Osteocyte (in vitro differentiated cells): ENCODE measurements at places on chromosomes 4 and X.

- H3K36me3 ChIP-seq = no peaks in the 10 kb centered on the region
- DNase-seq = no peak
- no peaks in the 10 kb centered on the region for H3K4me1 ChIP-seq
- no peak overlapping the region for H3K4me3 ChIP-seq
- H3K27ac ChIP-seq = no peak overlapping the region
These were observed 40.4 kb upstream of the DDX53 start for GRCh38 chrX:22959204-22959920.

- no peak overlapping the region for H3K4me3 ChIP-seq
- H3K4me1 ChIP-seq = no peaks in the 10 kb centered on the region
- no peak overlapping the region for H3K27ac ChIP-seq
- no peaks in the 10 kb centered on the region for H3K36me3 ChIP-seq
These were observed 25.8 kb upstream of the STBD1 start for GRCh38 chr4:76280488-76281441.

GRCh38 chr4:128468123-128468989 is 180.7 kb upstream of the PGRMC2 start:
- peak overlapping the region; percentile 79 for H3K27ac ChIP-seq
- no peak for DNase-seq
- peaks cover 21% of the 10 kb centered on the region for H3K4me1 ChIP-seq
- no peak overlapping the region for H3K4me3 ChIP-seq
- no peaks in the 10 kb centered on the region for H3K27me3 ChIP-seq

GRCh38 chr4:4182835-4183568 is 43.7 kb downstream of the OTOP1 start:
- H3K27ac ChIP-seq = no peak overlapping the region
- no peak for DNase-seq
- H3K36me3 ChIP-seq = no peaks in the 10 kb centered on the region
- H3K27me3 ChIP-seq = peaks cover 28% of the 10 kb centered on the region
- no peak overlapping the region for H3K4me3 ChIP-seq

DNA sequence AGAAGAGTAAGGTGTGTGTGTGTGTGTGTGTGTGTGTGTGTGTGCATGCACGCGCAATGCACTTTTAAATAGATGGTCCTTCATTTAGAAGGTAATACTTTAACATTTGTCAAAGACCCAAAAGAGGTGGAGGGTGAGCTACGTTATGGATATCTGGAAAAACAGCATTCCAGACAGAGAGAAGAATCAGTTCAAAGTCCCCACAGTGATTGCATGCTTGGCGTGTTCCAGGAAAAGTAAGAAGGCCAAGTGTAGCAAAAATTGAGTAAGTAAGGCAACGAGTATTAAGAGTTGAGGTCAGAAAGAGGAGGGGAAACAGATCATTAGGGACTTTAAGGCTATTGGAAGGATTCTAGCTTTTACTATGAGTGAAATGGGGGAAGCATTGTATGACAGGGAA is 21.9 kb upstream of the GABRE start:
- no peaks in the 10 kb centered on the region for H3K4me1 ChIP-seq
- no peak overlapping the region for H3K4me3 ChIP-seq
- H3K27me3 ChIP-seq = no peaks in the 10 kb centered on the region
- no peak for DNase-seq
- H3K36me3 ChIP-seq = no peaks in the 10 kb centered on the region

- DNase-seq = peak; percentile 63
- peaks cover 37% of the 10 kb centered on the region for H3K4me1 ChIP-seq
- no peak overlapping the region for H3K4me3 ChIP-seq
- peaks cover 8% of the 10 kb centered on the region for H3K36me3 ChIP-seq
- no peaks in the 10 kb centered on the region for H3K27me3 ChIP-seq
These were observed 51.2 kb upstream of the TADA2B start for GRCh38 chr4:6991771-6992557.

DNA sequence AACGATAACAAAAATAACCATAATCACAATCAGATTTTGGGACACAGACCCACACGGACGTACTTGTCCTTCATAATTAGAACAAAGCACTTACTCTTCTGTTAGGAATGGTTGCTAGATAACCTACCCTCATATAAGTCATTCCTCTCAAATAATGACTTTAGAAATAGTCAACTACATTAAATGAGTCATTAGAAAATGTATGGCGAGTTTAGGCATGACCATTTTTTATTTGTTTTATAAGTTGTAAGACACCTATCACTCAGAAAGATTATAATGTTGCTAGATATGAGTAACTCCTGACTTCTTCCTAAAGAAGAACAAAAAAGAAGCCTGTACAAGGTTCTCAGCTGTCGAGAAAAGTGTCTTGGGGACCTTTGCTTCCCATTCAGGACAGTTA is 1637.5 kb upstream of the PCDH7 start:
- H3K36me3 ChIP-seq = no peaks in the 10 kb centered on the region
- DNase-seq = no peak
- no peak overlapping the region for H3K4me3 ChIP-seq
- no peak overlapping the region for H3K27ac ChIP-seq
- no peaks in the 10 kb centered on the region for H3K4me1 ChIP-seq
- H3K27me3 ChIP-seq = no peaks in the 10 kb centered on the region

GRCh38 chr4:3346146-3346545 is 53.3 kb downstream of the RGS12 start:
- H3K4me3 ChIP-seq = no peak overlapping the region
- H3K4me1 ChIP-seq = peaks cover 26% of the 10 kb centered on the region
- no peaks in the 10 kb centered on the region for H3K27me3 ChIP-seq
- H3K27ac ChIP-seq = no peak overlapping the region

- H3K27ac ChIP-seq = no peak overlapping the region
- H3K27me3 ChIP-seq = peaks cover 2% of the 10 kb centered on the region
- H3K4me1 ChIP-seq = no peaks in the 10 kb centered on the region
- no peak overlapping the region for H3K4me3 ChIP-seq
- DNase-seq = no peak
These were observed 399.9 kb upstream of the PITX2 start for GRCh38 chr4:111022758-111023157.

DNA sequence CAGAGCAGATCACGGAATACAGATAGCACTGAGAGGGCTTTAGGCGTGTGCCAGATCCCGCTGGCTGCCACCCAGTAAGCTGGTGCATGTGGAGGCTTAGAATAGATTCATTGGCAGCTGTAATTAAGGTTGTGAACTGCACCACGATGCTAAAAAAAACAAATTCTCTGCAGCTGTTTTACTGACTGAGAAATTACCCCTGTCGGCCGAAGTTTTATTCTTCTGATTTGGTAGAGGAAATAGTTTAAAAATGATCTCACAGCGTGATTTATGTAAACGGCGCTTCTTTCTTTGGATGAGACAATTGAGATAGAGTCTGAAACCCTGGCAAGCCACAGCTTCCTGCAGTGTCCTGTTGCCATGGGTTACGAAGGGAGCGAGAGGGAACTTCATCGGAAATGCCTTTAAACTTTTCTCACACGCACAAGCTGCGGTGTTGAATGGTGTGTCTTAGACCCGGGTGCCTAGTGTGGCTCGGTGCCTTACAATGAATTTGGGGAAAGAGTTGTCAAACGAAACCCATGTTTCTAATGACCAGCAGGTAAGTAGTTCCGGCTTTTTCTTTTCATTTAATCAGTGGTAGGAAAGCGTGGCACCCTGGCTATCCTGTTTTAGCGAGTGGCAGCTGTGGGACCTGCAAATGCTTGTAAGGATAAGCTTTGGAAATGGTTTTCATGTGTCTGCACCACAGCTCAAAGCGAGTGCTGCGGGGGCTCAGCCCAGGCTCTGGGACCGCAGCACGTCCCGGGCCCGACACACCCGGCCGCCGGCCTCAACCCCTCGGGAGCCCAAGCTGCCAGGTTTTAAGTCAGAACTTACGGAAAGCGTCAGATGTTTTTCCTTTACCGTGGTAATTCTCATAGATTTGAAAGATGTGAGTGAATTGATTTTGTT is 71.7 kb upstream of the HGFAC start:
- no peaks in the 10 kb centered on the region for H3K27me3 ChIP-seq
- peak overlapping the region; percentile 61 for H3K4me3 ChIP-seq
- DNase-seq = no peak
- H3K27ac ChIP-seq = peak overlapping the region; percentile 78
- peaks cover 34% of the 10 kb centered on the region for H3K4me1 ChIP-seq

GRCh38 chr4:67055319-67055718 is 490.0 kb downstream of the CENPC start:
- no peaks in the 10 kb centered on the region for H3K27me3 ChIP-seq
- H3K4me3 ChIP-seq = no peak overlapping the region
- DNase-seq = no peak
- no peaks in the 10 kb centered on the region for H3K36me3 ChIP-seq
- no peak overlapping the region for H3K27ac ChIP-seq

GRCh38 chrX:15679246-15679645 is 14.6 kb upstream of the CLTRN start:
- H3K27ac ChIP-seq = no peak overlapping the region
- H3K4me1 ChIP-seq = peaks cover 10% of the 10 kb centered on the region
- no peaks in the 10 kb centered on the region for H3K27me3 ChIP-seq

GRCh38 chrX:1323315-1323714 is 13.3 kb upstream of the IL3RA start:
- no peak overlapping the region for H3K27ac ChIP-seq
- H3K4me3 ChIP-seq = no peak overlapping the region
- no peak for DNase-seq

DNA sequence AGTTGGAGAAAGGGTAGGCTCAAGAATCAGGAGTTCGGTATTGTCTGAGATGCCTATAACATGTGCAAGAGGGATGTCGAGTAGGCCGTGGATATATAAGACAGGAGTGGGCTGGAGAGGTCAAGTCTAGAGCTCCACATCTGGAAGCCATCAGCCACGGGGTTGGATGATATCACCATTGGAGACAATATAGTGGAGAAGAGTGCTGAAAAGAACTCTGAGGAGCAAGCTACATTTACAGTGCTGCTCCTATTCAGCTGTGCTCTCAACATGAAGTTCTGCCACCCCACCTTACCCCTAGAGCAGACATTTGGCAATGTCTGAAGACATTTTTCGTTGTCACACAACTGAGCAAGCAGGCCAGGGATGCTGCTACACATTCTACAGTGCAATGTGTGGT is 20.9 kb upstream of the PLAC1 start:
- H3K4me3 ChIP-seq = no peak overlapping the region
- no peaks in the 10 kb centered on the region for H3K36me3 ChIP-seq
- H3K27me3 ChIP-seq = no peaks in the 10 kb centered on the region
- DNase-seq = no peak

DNA sequence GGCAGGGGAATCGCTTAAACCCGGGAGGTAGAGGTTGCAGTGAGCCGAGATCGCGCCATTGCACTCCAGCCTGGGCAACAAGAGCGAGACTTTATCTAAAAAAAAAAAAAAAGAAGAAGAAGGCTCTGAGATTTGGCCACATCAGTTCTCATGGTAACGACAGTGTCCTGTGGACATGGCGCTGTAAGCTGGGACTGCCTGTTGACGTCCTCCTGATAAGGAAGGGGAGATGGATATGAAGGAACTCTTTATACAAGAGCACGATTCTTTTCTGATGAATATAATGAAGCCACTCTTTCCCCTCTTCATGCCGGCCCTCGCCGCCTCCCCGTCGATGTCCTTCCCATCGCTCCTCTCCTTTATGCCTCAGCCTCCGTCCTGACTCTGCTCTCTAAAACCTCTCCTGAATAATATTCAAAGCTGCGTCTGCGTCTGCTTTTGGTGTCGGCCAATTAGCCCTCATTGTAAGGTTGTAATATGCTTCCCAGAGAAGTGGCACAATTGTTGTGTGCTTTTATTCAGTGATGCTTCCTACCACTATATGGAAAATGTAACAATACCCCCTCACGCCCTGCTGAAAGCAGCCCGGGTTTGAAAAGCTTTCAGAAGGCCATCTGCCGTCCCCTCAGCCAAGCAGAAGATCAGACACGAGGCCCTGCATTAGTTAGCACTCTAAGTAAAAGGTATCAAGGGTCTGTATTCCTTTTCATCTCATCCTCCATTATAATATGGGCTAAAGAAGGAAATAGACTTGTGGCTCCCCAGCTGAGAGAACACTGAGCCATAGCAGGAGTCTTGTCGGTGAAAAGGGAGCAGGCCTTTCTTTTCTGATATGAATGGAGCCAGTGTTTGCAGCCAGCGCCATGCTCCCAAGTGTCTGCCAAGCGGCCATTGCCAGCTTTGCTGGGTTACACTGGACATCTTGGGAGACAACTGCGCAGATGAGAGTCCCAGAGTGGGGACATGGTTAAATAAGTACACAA is 22.1 kb upstream of the SCOC start:
- no peaks in the 10 kb centered on the region for H3K36me3 ChIP-seq
- H3K27ac ChIP-seq = no peak overlapping the region
- H3K27me3 ChIP-seq = peaks cover 45% of the 10 kb centered on the region
- no peak overlapping the region for H3K4me3 ChIP-seq
- no peak for DNase-seq
- no peaks in the 10 kb centered on the region for H3K4me1 ChIP-seq

GRCh38 chrX:21376636-21377035 is 2.4 kb downstream of the CNKSR2 start:
- H3K27ac ChIP-seq = no peak overlapping the region
- no peaks in the 10 kb centered on the region for H3K36me3 ChIP-seq
- H3K27me3 ChIP-seq = peaks cover 49% of the 10 kb centered on the region

DNA sequence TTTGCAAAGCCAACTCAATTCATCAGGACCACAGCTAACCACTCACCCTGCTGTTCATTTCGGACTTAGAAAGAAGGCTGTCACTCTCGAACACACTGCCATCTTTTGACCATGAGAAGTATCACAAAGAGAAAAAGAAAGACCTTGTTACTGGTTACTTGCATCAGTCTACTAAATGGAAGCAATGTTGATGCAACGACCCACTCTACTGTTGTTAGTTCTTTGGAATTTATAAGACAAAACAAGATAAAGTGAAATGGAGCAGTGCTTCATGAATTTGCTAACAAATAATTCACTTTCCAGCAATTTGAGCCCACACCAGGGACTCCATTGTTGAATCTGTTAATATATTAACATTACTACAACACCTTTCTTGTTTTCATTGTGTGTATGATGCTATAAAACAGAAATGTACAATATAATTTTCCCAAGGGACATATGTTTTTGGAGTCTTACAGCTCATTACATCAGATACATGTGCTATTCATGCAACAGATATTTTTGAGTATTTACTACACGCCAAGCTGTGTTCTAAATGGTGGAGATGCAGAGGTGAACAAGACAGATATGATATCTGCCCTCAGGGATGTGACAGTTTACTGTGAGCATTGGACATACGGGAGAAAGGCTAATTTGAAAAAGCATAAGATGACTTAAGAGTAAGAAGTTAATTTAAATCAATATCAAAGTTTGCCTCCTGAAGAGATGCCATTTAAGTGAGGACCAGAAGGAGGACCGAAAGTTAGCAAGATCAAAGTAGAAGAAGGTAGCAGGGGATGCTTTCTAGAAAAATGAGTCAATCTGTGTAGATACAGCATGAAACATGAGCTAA is 87.2 kb downstream of the AREG start:
- H3K27ac ChIP-seq = peak overlapping the region; percentile 59
- H3K4me1 ChIP-seq = peaks cover 21% of the 10 kb centered on the region
- no peak for DNase-seq
- H3K36me3 ChIP-seq = no peaks in the 10 kb centered on the region
- no peak overlapping the region for H3K4me3 ChIP-seq

GRCh38 chrX:130158311-130158710 is 7.3 kb downstream of the AIFM1 start:
- H3K36me3 ChIP-seq = peaks cover 1% of the 10 kb centered on the region
- H3K27ac ChIP-seq = no peak overlapping the region
- no peak for DNase-seq
- H3K4me1 ChIP-seq = peaks cover 6% of the 10 kb centered on the region

GRCh38 chr4:183328832-183329231 is 6.6 kb upstream of the CLDN24 start:
- H3K27ac ChIP-seq = no peak overlapping the region
- DNase-seq = no peak
- H3K4me3 ChIP-seq = no peak overlapping the region
- H3K36me3 ChIP-seq = peaks cover 9% of the 10 kb centered on the region
- no peaks in the 10 kb centered on the region for H3K27me3 ChIP-seq
- peaks cover 4% of the 10 kb centered on the region for H3K4me1 ChIP-seq

- H3K27me3 ChIP-seq = no peaks in the 10 kb centered on the region
- no peak overlapping the region for H3K27ac ChIP-seq
- no peak overlapping the region for H3K4me3 ChIP-seq
These were observed 2024.1 kb upstream of the TENM3 start for GRCh38 chr4:180219080-180219479.
